Keratinocyte (primary cell): ENCODE measurements at places on chromosomes 4 and X.
A peak's percentile ranks its signal among the peaks of the same experiment; 100 is the strongest.

GRCh38 chrX:24027086-24027485, at the start of gene KLHL15:
TSS of gene KLHL15 (minus strand) at chrX:24027186. CDS start at chrX:24006693, 20,493 bp downstream.
- no peak for DNase-seq

DNA sequence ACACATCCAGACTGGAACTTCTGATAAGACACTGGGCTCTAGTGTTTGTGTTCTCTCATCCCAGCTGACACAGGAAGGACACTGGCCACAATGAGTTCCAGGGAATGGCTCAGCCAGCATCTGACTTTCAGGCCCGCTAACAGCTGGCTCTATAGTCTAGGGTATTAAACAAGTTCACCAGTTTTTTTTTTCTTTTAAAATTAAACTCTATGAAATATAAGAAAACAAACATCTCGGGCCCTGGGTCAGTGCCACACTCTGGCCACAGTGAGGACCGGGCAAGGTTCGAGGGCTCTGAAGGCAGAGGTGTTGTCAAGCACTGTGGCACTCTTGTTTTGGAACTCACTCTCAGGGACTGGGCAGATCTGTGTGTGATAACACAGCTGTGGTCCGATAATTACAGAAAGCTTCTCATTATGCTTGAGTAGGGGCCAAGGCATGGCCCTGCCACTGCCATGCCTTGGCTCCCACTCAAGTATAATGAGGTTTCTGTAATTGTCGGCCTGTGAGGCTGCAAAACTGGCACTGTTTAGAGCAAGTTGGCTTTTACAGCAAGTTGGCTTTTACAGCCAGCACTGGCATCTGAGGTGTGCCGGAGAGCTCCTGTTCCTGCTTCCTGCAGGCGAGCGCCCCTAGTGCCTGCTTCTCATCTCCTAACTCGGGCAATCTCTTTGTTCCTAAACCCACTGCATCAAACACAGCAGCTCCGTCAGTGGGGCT, 62.8 kb downstream of the PPP1R2C start:
- no peak for DNase-seq

- no peak for DNase-seq
Observed at GRCh38 chr4:5164221-5164912, 113.1 kb downstream of the STK32B start.

- DNase-seq = peak; percentile 9
Observed at GRCh38 chrX:104270916-104271512, 16.3 kb upstream of the ESX1 start.

GRCh38 chr4:178205826-178206225, 763.6 kb upstream of the AGA start:
- DNase-seq = peak; percentile 7

- DNase-seq = no peak
Observed at GRCh38 chr4:144360146-144360793, 219.8 kb upstream of the GYPA start.

GRCh38 chr4:185782523-185782922, 29.5 kb downstream of the SORBS2 start:
- no peak for DNase-seq

DNA sequence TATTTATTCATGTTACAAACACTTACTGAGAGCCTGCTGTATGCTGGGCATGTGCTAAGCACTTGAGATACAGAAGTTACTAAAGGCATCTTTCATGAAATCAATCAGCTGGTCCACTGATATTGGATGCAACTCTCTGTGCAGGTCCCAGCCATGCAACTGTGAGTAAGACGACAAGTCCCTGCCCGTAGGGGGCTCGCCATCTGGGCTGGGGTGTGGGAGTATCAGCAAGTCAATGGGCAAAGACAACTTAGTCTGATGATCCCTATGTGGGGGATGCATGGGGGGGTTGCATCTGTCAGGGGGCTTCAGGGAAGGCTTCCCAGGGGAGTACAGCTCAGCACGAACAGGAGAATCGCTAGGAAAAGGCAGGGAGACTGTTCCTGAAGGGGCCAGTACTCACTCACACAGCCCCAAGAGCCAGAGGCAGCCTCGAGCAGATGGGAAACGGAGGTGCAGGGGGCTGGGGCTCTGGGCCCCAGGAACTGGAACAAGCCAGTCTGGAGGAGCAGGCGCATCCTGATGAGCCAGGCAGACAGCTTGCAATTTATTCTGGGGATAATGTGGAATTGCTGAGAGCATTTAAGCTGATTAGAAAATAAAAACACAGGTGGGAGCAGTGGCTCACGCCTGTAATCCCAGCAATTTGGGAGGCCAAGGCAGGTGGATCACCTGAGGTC, 40.2 kb downstream of the CRMP1 start:
- DNase-seq = no peak

GRCh38 chr4:15996773-15997172, 33.8 kb upstream of the FGFBP2 start:
- no peak for DNase-seq

DNA sequence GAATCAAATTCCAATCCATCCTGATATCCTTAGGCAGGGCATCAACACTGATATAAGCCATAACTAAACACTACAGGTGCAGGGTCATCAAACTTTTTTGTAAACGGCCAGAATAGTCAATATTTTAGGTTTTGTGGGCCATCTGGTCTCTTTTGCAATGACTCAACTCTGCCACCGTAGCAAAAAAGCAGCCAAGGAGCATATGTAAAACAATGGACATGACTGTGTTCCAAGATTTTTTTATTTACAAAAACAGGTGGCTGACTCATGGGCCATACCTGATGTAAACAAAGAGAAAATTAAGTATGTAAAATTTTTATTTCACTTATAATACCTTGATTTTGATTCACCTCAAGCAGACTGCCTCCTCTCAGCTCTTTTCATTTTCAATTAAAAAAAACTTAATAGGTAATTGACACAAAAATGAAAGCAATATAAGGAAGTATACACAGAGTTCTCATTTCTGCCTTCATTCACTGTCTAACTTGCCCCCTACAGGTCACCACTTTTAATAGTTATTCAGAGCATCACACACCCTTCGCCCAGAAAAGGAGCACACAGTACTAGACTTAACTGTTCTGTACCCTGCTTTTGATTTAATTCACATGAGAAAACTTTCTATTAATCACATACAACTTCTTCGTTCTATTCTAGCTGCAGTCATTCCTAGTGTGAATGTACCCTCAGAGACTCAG, 35.3 kb upstream of the GPM6B start:
- no peak for DNase-seq

DNA sequence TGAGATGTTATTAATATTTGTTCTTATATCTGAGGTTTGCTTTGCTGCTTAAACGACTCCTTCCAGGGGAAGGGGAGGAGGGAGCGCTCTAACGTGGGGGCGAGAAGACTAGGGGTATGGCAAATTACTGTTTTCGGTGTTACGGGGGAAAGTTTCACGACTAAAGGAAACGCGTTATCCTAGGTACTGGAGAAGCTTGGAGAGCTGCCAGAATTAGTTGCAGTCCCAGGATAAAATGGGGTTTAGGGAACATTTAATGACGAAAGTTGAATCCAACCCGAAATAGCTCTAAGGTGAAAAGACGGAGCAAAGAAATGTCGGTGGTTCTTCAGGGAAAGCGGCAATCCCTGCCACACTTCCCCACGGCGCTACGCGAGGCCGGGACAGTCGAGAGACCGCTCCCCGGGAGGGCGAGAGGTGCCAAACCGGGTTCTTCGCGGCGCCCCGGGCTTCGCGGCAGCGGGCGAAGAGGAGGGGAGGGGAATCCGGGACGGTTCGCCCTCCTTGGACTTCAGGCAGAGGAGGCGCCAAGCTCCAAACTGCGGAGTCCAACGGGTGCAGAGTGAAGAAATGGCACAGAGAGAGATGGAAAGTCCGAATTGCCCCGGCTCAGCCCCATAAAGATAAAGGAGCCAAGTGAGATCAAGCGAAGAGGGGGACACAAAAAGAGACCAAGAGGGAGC, 724 bp downstream of the THOC2 start:
- DNase-seq = no peak

- DNase-seq = no peak
Observed at GRCh38 chr4:89570931-89571330, 263.3 kb upstream of the GPRIN3 start.

- no peak for DNase-seq
Observed at GRCh38 chrX:111168314-111168713, 72.3 kb downstream of the PAK3 start.

- no peak for DNase-seq
Observed at GRCh38 chr4:126582737-126583136, 1050.0 kb upstream of the INTU start.

DNA sequence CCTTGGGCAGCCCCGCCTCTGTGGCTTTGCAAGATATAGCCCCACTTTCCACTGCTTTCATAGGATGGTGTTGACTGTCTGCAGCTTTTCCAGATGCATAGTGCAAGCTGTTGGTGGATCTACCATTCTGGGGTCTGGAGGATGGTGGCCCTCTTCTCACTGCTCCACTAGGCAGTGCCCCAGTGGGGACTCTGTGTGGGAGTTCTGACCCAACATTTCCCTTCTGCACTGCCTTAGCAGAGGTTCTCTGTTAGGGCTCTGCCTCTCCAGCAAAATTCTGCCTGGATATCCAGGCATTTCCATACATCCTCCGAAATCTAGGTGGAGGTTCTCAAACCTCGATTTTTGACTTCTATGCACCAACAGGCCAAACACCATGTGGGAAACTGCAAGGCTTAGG, 153.7 kb downstream of the TBCK start:
- DNase-seq = no peak

DNA sequence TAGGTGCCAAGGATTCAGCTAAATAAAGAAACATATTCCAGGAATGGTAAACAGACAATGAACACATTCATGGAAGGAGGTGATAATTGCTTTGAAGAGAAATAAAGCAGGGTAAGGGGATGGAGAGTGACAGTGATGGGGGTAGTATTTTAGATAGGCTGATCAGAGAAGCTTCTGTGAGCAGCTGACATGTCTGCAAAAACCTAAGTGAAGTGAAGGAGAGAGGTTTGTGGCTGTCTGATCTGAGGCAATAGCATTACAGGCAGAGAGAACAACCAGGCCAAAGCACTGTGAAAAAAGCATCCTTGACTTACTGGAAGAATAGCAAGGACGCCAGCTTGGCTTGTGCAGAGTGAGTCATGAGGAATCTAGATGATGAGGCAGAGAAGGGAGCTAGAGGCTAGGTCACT, 271.9 kb upstream of the GATB start:
- no peak for DNase-seq

GRCh38 chrX:56113785-56114436, 118.2 kb upstream of the KLF8 start:
- no peak for DNase-seq

DNA sequence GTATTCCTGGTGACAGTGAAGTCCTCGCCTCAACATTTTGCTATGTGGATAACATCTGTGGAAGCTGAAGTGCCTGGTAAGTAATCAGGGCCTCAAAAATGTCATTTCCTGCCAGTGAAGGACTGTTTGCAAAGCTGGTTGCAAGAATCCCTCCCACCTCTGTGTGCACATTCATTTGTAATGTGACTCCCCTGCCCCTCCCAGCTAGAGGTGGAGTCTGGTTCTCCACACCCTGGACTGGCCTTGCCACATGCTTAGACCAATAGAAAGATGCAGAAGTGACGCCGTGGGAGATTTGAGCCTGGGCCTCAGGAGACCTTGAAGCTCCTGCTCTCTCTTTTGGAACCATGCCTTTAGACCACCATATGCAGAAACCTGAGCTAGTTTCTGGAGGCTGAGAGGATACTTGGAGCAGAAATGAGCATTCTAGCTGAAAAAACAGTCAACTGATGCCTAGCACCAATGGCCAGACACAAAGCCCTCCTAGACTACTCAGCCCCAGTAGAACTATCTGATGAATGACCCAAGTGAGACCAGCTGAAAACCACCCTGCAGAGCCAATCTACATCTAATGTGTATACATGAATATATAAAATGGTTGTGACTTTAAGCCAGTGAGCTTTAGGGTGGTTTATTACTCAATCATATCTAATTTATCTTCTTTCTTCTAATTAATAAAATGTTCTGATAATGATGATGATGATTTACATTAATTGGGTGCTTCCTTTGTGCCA, 47.8 kb upstream of the CRMP1 start:
- no peak for DNase-seq

GRCh38 chr4:33054161-33054560, 2334.0 kb downstream of the PCDH7 start:
- DNase-seq = no peak

DNA sequence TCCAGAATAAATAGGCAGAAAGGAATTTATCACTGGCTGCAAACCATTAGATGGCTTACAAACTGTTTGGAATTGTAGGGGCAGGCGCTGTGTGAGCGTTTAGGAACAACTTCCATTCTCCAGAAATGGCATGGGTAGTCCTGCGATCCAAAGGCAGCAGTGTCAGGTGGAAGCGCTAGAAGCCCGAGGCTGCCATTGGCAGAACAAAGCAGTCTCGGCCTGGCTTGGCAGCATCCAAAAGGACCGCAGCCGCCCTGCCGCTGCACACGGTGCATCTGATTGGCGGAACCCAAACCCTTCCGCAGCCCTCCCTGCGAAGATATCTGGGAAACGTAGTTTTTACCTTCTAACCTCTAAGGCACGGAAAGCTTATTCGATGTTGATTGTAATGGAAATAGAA, 23.6 kb upstream of the YTHDC1 start:
- no peak for DNase-seq

GRCh38 chr4:8112036-8112576, 46.5 kb downstream of the ABLIM2 start:
- DNase-seq = no peak

- DNase-seq = no peak
Observed at GRCh38 chrX:9498236-9498635, 33.4 kb downstream of the TBL1X start.

GRCh38 chrX:55867181-55867651, 149.7 kb downstream of the RRAGB start:
- DNase-seq = no peak

DNA sequence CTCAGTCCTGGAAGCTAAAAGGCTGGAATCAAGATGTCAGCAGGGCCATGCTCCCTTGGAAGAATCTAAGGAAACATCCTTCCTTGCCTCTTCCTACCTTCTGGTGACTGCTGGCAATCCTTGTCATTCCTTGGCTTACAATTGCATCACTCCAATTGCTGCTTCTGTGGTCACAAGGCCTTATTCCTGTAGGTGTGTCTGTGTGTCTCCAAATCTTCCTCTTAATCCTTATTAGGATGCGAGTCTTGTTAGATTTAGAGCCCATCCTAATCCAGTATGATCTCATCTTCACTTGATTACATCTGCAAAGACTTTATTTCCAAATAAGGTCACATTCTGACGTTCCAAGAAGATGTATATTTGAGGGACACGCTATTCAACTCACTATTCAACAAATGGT, 52.2 kb downstream of the SMIM20 start:
- no peak for DNase-seq

GRCh38 chr4:76197971-76198410, 15.6 kb downstream of the SCARB2 start:
- no peak for DNase-seq

GRCh38 chr4:7790999-7791398, 148.7 kb downstream of the AFAP1 start:
- no peak for DNase-seq

DNA sequence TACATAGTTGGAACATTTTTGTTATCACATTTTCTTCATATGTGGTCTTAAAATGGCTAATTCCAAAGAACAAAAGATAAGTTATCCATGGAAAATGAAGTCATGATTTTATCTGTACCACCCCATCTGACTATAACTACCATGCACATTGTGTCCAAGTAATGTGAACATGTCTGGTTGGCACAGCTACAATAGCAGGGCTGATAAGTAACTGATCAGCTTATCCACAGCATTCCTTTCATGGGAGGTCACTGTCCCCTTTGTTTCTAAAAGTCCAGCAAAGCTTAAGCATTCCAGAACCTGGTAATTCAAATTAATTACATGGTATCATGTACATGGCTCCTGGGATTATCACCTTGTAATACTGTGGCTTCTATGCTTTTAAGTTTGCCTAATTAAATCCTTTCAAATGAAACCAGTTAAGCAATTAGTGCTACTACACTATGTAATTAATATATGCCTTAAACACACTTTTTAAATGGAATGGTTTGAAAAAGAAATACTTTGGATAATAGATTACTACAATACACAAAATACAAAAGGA, 21.1 kb upstream of the SORBS2 start:
- no peak for DNase-seq
